Activated naive CD4-positive, alpha-beta T cell treated with anti-CD3 and anti-CD28 coated beads, Interleukin-2, amount 10 ng/mL, durations not matched to agents 7 days and 5 days (primary cell): ENCODE measurements at places on chromosomes 12 and 14.

GRCh38 chr12:13127444-13127843, 24.0 kb upstream of the GSG1 start:
- no peak for DNase-seq

- DNase-seq, result no peak
Measured at GRCh38 chr12:122981587-122982476, 1.4 kb downstream of the ARL6IP4 start.

DNA sequence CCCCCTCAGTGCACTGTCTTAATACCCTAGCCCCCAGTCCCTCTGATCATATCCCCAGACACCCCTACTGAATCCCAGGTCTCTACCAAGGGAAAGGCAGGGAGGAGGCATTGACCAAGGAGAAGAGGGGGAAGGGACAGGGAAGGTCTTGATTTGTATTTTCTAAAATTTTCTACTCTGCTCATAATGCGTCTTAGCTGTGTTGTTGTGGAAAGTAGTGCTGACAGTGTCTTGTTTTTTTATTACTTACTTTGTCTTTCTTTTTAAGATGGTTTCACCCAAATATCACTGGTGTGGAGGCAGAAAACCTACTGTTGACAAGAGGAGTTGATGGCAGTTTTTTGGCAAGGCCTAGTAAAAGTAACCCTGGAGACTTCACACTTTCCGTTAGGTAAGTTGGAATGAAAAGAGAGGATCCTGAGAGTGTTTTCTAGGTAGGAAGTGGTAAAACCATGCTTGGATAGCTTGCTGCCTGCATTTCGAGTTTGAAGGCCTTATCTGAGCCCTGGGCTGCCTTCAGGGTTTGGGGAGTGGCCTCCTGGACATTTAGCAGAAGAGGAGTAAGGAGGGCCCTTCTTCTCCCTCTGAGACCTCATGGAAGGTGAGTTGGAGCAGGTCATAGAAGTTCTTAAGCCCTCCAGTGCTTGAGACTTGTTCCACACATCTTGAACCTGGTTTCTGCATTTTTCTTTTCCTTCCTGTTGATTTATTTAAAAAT, 27.4 kb downstream of the PTPN11 start:
- no peak for DNase-seq

DNA sequence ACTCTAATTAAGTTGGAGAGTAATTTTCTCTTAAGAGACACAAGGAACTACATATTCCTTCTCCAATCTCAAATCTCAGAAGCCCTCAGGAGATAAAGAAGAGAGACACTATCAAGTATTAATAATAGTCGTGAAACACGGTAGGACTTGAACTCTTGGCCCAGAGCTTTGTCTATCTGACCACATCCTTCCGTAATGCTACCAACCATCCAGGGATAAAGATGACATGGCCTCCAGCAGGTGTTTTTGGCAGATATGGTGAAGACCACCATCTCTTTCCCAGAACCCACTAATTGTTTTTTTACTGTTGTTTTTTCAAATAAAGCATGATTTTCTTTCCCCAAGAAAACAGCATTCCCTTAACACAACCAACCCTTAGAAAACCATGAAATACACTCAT, 3.4 kb downstream of the ZNF384 start:
- DNase-seq, result no peak

- DNase-seq, result no peak
Measured at GRCh38 chr14:50622978-50623377, 45.1 kb downstream of the SAV1 start.
